ENCODE measurements at places on chromosomes 4 and X.
A peak's percentile ranks its signal among the peaks of the same experiment; 100 is the strongest.

- no peak for DNase-seq
Observed at GRCh38 chr4:15665753-15666365, 10.7 kb upstream of the FBXL5 start.

- no peak for DNase-seq
Observed at GRCh38 chr4:13523591-13524503, 20.5 kb downstream of the NKX3-2 start.

GRCh38 chrX:152904151-152905080 lies 6.5 kb downstream of the ZNF185 start:
- peak; percentile 45 for DNase-seq

DNA sequence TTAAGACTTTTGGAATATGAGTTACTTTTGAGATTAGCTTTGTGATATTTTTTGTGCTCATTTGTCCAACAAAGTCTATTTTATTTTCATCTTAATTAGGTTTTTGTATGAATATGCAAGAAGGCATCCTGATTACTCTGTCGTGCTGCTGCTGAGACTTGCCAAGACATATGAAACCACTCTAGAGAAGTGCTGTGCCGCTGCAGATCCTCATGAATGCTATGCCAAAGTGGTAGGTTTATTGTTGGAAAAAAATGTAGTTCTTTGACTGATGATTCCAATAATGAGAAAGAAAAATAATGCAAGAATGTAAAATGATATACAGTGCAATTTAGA lies 10.8 kb downstream of the ALB start:
- DNase-seq, result no peak

DNA sequence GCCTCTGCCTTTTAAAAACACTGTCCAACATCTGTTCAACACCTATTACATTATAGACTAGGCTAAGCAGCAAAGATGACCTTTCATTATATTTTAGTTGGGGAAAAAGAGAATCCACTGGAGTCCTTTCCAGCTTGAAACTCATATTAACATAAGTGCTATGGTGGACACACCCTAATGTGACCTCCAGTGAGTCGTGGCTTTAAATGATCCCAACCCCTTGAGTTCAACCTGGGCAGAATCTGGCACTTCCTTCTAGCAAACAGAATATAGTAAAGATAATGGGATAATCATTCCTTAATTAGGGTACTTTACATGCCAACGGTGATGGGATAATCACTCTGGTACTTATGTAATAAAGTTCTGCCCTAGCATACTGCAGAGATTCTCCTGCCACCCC lies 162.6 kb downstream of the MAB21L2 start:
- DNase-seq, result no peak

DNA sequence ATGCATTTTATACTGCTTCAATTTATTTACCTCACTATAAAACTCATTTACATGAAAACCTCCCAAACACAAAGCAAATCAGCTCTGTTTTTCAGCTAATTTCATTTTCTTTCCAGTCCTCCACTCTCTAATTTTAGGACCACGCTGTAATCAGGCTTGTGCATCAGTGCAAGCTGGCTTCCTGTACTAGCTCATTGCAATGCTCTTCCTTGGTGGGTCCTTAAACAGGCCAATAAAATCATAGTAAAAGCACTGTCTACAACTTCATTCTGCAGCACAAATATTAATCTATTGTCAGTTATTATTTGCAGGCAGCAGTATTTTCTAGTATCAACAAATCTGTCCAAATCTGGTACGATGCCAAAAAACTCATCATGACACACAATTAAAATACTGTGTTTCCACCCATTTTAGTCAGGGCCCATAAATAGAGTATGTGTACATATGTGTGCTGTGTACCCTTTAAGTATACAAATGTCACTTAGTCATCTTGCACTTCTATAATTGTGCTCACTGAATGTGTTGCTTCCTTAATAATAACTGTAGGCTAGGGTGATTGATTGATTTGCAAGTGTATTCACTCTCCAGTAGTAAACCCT lies 178.2 kb upstream of the HCCS start:
- no peak for DNase-seq

DNA sequence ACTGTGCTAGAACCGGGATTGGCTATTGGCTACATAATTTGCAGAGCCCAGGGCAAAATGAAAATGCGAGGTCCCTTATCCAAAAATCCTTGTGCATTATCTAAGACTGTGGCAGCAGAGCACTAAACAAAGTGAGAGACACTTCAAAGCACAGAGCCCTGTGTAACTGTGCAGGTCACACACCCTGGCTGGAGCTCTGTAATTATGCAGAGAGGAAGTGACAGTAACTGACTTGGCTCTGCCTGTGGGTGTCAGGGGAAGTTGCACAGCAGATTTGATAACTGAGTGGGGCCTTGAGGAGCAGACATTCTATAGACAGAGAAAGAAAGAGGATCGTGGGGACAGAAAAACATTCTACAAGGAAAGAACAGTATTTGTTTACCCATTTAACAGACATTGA lies 173.5 kb upstream of the FMR1 start:
- no peak for DNase-seq

Measured in Ammon's horn (tissue), 1 donor.